ENCODE measurements at places on chromosomes 2 and 18.
A peak's percentile ranks its signal among the peaks of the same experiment; 100 is the strongest.

DNA sequence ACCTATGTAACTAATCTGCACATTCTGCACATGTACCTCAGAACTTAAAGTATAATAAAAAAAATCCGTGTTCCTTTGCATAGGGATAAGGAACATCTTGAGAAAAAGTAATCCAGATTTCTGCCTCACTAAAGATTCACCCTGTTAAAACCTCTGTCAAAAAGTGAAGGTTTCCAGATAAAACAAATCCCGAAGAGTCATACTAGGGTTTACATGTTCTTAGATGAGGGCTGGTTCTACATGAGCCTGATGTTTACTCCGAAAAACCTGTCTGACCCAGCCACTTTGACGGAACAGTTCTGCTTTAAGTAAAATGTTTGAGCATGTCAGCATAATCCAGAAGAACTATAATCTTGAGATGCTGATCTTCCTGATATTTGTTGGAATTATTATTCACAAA, 515.6 kb upstream of the SLC8A1 start:
- DNase-seq, result no peak

GRCh38 chr2:231928481-231928880, 2.3 kb upstream of the NPPC start:
- DNase-seq, result no peak

DNA sequence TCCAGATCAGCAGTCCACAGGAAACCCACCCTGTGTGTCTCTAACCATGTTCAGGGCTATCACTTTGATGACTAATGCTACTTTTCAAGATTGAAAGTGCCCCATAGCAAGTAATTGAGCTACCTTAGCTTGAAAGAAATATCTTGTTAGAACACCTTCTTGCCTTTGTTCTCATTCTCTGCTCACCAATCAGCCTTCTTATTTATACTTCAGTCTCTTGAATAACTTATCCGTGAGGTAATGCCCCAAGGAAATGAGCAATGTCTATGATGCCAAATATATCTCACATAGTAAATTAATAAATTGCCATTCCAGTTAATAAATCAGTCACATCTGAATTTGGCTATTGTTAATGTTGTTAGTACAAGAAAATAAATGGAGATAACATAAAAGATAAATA, 141.6 kb downstream of the WDPCP start:
- no peak for DNase-seq

DNA sequence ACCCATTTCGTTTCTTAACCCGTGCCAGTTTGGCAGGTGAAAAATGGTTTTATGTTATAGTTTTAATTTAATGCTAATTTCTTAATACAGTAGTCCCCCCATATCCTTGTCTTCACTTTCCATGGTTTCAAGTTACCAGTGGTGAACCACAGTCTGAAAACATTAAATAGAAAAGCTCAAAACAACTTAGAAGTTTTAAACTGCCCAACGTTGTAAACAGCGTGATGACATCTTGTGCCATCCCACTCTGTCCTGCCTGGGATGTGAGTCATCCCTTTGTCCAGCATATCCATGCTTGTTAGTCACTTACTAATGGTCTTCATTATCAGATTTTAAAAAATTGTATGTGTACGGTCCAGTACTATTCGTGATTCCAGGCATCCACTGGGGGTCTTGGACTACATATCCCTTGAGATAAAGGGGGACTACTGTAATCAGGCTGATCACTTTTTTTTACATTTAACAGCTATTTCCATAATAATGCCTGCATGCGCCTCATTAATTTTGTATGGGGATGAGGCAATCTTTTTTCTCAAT, 31.9 kb downstream of the SLC66A3 start:
- no peak for DNase-seq

- DNase-seq, result peak; percentile 12
Measured at GRCh38 chr2:112958428-112959108, 19.2 kb upstream of the IL36G start.

- DNase-seq, result peak; percentile 25
Measured at GRCh38 chr2:85750587-85751575, 2.9 kb upstream of the ATOH8 start.

Data from stimulated activated CD4-positive, alpha-beta T cell treated with anti-CD3 and anti-CD28 coated beads, Interleukin-15, amount 100 ng/mL, for 48 hours (primary cell).